Endothelial cell of umbilical vein (primary cell): ENCODE measurements at places on chromosomes 1 and 21. TPM values are rescaled to one million over a fixed set of nuclear protein-coding genes. Genes with fewer than 3 reads are reported as not detected.
A peak's percentile ranks its signal among the peaks of the same experiment; 100 is the strongest.

DNA sequence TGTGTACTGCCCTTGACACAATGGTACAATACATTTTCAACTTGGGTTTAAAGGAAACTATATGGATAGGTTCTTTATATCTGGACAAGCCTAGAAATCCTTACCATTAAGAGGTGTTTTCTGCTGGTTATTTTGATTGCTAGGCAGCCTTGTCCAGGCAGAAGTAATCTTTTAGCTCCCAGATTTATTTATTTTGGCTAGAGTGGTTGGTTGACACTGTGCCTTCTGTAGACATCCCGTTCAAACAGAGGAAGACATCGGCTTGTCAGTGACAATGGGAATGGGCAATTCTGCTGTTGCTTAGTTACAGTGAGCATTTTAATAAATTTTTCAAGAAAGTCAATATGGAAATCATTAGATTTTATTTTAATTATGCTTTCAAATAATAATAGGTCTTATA, 138.8 kb downstream of the VPS13D start:
- DNase-seq: peak; percentile 68

- DNase-seq: no peak
Measured at GRCh38 chr1:65471861-65472332, 51.4 kb downstream of the LEPR start.

Gene S100A4
- 0.62 and 1.1 TPM in 2 replicates for polyA plus RNA-seq

Gene FAM151A
- polyA plus RNA-seq: not detected in 2 replicates

Gene SLC1A7
- not detected in 2 replicates for polyA plus RNA-seq

GRCh38 chr1:143680304-143680703, 291.5 kb downstream of the FAM72C start:
- no peak for DNase-seq

DNA sequence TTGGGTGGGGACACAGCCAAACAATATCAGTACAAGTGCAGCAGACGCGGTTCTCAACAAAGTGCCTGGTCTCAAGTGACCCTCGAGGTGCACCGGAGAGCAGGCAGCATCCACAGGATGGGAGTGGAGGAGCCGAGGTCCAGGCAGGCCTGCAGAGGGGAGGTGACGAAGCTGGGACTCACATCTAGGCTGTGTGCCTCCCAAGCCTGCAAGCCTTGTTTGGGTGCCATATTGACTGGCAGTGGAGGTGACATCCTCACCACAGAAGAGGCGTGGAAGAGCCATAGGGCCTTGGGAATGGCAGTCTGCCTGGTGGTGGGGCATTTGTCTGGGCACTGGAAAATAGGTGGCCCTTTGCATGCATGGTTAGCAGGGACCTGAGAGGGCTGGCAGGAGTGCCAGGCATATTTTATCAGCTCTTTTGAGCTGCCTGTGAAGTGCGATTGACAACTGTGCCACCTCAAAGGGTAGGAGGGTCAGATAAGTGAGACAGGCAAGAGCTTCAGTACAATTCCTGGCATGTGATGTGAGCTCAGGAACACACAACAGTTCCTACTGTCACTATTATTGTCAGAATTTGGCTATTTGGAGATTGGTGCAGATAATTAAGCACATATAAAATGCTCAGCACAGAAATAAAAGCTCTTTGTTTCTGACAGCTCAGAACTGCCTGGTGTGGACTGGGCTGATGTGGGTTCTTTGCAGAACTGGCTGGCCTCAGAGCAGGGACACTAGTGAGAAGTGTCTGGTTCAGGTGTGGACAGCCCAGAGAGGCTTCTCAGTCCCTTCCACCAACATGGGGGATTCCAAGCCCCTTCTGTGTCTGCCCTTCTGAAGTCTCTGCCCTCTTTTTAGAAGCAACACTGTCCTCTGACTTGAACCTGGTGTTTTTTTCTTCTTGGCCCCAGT, 347.6 kb upstream of the AJAP1 start:
- no peak for DNase-seq
